ENCODE measurements at places on chromosomes 2 and 18.

GRCh38 chr18:32891797-32892196 is 119.0 kb upstream of the KLHL14 start:
- no peak for DNase-seq

- no peak for DNase-seq
Measured at GRCh38 chr2:134282629-134283400, 28.9 kb downstream of the MGAT5 start.

- no peak for DNase-seq
Measured at GRCh38 chr2:210028178-210028577, 25.7 kb downstream of the RPE start.

DNA sequence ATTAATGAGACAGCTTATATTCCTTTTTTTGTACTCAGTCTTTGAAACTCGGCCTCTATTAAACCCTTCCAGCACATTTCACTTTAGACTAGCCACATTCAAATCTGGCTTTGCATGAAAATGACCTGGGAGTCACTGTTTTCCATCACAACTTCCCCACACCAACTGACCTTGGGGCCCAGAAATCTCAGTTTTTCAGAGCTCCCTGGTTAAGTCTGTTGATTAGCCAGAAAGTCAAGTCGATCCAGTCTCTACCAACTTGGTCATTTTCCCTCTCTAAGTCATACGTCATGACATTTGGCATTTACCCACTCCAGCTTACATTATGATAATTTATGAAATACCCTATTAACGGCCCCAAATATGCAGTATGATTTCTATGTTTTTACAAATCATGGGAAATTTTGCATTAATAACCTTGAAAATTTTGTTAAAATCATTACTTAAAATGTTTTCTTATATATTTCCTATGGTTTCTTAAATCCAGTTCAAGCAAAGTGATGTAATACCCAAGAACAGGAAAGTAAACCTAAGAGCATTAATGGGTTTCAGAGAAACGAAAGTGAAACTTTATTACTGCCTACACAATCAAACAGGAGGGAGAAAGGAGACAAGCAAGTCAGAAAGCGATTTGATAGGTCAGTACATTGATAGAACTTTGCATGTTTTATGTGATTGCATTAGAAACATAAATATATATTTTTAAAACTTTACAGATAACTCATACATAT is 77.1 kb downstream of the SPATS2L start:
- DNase-seq = no peak

DNA sequence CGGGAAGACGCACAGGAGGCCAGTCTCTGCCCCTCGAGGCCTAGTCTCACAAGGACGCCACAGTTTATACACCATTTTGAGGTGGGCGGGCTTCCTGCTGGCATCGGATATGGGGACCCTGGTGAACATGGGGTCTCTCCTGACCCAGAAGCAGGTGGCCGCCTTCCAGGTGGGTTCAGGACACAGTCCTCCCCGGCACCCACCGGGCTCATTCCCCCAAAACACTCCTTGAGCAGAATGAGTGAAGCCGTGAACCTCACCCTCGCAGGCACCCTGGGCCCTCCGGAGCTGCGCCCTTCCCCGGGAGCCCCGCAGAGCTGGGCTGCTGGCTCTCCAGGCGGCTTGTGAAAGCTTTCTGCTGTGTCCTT is 6.5 kb downstream of the NFATC1 start:
- DNase-seq = no peak

GRCh38 chr18:40875101-40875615 is 1079.9 kb upstream of the PIK3C3 start:
- no peak for DNase-seq
